Cortex of kidney (tissue), 1 donor: ENCODE measurements at places on chromosomes 11 and 22.

DNA sequence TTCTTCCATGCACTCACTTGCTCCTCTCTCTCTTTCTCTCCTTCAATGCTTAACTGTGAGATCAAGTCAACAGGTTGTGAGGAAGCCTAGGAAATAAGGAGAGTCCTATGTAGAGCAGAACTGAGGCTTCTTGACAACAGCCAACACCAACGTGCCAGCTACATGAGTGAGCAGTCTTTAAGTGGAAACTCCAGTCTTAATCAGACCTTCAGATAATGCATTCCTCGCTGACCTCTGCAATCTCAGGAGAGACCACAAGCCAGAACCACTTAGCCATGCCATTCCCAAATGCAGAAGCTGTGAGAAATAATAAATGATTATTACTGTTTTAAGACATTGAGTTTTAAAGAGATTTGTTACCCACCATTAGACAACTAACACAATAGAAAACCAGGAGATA, 6.1 kb upstream of the TEAD1 start:
- DNase-seq, result no peak

- no peak for DNase-seq
These were observed 5.1 kb upstream of the PPFIA1 start for GRCh38 chr11:70265341-70265740.

GRCh38 chr11:129853518-129854231, 38.0 kb downstream of the TMEM45B start:
- DNase-seq, result no peak

- no peak for DNase-seq
These were observed 161.1 kb downstream of the BBOX1 start for GRCh38 chr11:27201454-27202302.

- no peak for DNase-seq
These were observed 4.3 kb downstream of the YIF1A start for GRCh38 chr11:66284526-66285078.

GRCh38 chr11:62553839-62554361, 7.3 kb upstream of the AHNAK start:
- no peak for DNase-seq

GRCh38 chr11:16897470-16898061, 116.6 kb downstream of the PLEKHA7 start:
- no peak for DNase-seq

- no peak for DNase-seq
These were observed 11.3 kb downstream of the MAML2 start for GRCh38 chr11:96331699-96332116.

- DNase-seq, result no peak
These were observed 2.0 kb downstream of the CLCF1 start for GRCh38 chr11:67371189-67371910.

- no peak for DNase-seq
These were observed 6.5 kb downstream of the HBG1 start for GRCh38 chr11:5242933-5243815.

- DNase-seq, result no peak
These were observed 1.7 kb upstream of the IGSF22 start for GRCh38 chr11:18727479-18728236.

GRCh38 chr11:94150056-94150455, 21.4 kb downstream of the PANX1 start:
- DNase-seq, result no peak

DNA sequence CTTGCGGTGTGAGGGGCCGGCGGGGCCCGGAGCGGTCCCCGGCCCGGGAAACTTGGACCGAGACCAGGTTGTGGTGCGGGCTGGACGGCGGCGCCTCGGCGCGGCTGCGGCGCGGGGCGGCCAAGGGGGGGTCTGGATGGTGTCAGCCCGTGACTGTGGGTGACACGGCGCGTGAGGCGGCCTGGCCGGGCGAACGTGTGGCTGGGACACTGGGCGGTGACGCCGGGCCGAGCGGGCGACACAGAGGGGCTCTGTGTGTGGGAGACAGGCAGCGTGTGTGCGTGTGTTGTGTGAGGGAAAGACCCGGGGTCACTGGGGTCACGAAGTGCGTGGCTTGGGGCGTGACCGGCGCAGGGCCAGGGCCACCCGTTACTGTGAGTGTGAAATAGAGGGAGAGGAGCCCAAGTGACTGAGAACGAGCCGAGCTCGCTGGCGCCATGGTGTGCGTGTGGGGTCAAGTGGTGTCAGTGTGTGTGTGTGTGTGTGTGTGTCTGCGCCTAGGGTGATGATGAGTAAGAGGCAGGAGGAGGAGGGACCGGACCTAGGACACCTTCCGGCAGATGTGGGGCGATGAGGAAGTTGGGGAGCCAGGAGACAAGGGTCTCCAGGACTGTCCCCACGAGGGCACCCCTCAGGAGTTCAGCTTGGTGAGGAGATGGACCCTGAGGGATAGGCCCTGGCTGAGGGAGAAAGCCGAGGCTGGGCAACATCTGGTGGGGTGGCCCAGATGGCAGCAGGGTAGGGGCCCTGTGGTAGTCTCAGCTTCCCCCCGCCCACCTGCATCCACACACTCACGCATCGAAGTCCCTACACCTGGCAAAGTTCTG, 817 bp downstream of the RELT start:
- DNase-seq, result no peak

DNA sequence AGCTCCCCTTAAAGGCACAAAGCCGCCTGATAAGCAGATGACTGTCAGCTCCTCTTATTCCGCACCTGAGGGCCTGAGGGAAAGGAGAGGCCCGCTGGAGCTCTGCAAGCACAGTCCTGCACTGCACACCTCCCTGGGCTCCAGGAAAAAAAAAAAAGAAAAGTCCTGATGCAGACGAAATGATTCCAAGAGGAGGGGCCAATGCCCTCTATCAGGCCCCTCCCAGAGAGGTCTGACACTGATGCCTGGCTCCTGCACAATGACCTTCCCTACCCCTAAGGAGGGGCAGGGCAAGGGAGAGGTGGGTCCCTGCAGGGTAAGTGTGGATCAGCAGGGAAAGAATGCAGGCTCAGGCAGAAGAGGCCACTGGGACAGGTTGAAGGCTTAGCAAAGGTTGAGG, 572.7 kb downstream of the SOX6 start:
- DNase-seq, result no peak

- no peak for DNase-seq
These were observed 14.3 kb upstream of the MAPK11 start for GRCh38 chr22:50284479-50284878.

DNA sequence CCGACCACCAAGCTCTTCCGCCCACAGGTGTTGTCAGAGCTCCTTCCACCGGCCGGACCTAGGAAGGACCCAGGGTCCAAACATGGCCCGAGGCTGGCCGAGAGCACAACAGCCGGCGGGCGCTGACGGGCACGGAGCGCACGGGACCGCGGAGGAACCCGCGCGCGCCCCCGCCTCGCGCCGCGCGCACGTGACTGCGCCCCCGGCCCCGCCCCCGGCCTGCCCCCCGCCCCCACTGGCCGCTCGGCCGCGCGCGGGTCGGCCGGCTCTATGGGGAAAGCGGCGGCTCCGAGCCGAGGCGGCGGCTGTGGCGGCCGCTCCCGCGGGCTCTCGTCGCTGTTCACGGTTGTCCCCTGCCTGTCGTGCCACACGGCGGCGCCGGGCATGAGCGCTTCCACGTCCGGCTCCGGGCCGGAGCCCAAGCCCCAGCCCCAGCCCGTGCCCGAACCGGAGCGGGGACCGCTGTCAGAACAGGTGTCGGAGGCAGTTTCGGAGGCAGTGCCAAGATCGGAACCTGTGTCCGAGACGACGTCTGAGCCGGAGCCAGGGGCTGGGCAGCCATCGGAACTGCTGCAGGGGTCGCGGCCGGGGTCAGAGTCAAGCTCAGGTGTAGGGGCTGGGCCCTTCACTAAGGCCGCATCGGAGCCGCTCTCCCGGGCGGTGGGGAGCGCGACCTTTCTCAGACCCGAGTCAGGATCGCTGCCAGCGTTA, at the start of gene OSBP2:
TSS of gene OSBP2 (plus strand) at position 235 of the 711 bp plus-strand sequence. CDS start at position 271, 36 bp downstream.
- DNase-seq, result no peak

- no peak for DNase-seq
These were observed 27.0 kb downstream of the SPATA19 start for GRCh38 chr11:133818302-133818701.

DNA sequence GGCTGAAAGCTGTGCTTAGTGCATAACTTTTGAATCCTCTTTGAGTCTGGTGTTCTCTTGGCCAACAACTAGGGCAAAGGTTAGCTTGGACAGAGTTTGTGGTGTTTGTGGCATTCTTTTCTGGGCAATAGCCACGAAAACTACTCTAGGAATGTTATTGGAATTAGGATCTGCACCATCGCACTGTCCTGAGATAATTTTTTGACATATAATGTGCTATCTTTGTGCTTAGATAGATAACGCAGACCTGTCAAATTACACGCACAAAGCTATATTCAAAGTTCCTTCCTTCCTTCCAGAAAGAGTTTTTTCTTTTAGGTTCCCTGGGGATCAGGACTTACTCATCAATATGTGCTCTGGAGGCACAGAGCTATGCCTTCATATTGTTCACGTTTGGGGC, 166.8 kb upstream of the MTMR2 start:
- no peak for DNase-seq

DNA sequence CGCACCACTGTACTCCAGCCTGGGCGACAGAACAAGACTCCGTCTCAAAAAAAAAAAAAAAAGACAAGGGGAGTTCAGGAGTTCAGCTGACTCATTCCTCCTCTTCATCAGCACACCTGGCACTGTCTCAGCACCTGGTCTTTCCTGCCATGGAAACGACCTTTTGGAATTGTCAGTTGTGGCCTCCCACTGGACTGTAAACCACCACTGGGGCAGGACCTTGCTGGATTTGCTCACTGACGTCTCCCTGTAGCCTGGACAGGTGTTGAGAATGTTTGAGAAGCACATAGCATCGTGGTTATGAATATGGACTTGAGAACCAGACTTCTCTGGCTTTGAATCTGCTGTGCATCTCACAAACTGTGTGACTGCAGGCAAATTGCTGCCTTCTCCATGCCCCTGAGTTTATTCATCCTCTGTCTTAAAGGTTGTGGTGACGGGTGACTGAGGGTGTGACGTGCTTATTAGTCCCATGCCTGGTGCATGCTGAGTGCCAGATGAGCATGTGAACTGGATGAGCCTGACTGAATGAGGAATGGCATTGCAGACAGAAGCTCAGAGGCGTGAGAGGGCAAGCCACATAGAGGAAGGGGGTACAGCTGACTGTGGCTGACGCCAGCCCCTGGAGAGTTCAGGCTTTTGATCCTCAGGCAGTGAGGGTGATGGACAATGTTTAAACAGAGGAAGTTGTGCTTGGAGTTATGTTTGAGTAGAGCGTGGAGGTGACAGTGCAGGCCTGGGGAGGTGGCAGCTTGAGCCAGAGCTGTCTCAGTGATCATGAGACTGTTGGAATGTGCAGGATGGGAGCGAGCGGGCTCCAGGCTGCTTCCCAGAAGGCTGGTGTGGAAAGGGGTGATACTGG, 12.7 kb downstream of the TOM1 start:
- no peak for DNase-seq

DNA sequence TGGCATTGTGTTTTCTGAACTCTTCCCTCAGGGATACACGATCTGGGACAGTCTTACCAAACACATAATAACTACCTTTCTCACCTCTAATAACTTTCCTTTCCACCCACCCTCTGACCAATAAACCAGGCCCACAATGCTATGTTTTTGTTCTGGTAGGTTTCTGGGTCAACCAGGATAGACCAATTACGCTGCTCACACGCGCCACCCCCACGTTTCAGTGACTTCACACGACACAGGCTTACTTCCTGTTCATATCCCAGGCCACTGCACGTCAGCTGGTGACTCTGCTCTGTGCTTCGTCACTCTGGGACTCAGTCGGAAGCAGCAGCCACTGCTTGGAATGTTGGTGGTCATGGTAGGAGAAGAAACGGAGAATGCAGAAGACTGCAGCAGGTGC, 2.5 kb downstream of the KRTAP5-4 start:
- DNase-seq, result no peak

GRCh38 chr22:39658367-39658766, 87.8 kb downstream of the CACNA1I start:
- no peak for DNase-seq

DNA sequence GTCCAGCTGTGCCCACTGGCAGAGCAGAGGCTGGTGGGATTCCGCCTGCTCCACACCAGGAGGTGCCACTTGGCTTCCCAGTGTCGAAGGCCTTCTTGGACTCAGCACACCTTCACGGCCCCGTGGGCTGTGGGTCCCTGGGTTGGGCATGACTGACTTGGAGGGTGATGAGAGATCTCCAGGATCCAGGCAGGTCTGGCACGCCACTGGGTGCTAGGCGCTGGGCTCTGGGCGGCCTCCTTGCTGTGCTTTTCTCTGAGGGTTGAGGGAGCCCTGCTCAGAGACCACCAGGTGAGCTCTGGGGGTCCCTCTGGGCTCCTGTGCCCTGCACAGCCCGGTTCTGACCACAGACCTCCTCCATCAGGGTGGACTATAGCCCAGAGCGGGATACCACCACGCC, 12.3 kb downstream of the LRP5 start:
- no peak for DNase-seq

DNA sequence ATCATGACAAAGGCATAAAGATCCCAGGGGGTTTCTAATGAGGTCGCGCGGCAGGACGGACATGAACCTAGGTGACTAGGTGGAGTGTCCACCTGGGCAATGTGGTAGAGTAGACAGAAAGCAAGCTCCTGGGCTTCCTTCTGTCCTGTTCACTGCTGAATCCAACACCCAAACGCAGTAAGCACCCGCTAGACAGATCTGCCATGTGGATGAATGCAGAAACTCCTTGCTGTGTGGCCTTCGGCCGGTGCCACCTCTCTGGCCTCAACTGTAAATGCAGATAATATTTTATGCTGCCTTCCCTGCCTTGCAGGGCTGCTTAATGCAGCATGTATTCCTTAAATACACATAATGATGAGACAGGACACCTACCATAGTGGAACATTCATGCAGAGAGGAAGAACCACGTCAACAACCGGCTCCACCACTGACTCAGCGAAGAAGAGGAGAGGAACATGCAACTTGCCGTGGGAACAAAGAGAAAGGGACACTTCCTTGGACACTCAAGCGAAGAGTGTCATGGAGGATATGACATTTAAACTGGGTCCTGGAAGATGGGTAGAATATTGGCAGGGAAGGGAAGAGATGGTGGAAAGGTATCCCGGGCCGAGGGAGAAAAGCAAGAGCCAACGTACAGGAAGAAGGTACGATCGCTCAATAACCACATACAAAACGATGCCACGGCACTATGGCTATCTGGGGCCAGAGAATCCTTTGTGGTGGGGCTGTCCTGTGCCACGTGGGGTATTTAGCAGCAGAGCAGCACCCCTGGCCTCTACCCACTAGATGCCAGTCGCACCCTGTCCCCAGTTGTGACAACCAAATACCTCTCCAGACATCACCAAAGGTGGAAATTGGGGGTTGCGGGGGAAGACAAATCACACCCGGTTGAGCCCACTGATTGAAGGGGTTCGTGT, 30.8 kb downstream of the MYH9 start:
- DNase-seq, result no peak
